ENCODE measurements at places on chromosomes 5 and 9.

GRCh38 chr9:129007766-129008468 is 20.2 kb downstream of the SH3GLB2 start:
- no peak for DNase-seq

- no peak for DNase-seq
These were observed 39.4 kb downstream of the KLHL3 start for GRCh38 chr5:137696481-137696880.

DNA sequence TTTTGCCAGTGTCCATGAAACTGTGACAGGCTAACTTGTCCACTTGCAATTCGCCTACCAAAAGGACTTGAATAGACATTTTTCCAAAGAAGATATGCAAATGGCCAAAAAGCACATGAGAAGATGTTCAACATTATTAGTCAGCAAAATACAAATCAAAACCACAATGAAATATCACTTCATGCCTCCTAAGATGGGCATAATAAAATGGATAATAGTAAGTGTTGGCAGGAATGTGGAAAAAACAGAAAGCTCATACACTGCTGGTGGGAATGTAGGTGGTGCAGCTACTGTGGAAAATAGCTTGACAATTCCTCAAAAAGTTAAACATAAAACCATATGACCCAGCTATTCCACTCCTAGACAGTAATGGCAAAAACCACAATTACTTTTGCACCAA is 7.9 kb downstream of the DTWD2 start:
- no peak for DNase-seq

DNA sequence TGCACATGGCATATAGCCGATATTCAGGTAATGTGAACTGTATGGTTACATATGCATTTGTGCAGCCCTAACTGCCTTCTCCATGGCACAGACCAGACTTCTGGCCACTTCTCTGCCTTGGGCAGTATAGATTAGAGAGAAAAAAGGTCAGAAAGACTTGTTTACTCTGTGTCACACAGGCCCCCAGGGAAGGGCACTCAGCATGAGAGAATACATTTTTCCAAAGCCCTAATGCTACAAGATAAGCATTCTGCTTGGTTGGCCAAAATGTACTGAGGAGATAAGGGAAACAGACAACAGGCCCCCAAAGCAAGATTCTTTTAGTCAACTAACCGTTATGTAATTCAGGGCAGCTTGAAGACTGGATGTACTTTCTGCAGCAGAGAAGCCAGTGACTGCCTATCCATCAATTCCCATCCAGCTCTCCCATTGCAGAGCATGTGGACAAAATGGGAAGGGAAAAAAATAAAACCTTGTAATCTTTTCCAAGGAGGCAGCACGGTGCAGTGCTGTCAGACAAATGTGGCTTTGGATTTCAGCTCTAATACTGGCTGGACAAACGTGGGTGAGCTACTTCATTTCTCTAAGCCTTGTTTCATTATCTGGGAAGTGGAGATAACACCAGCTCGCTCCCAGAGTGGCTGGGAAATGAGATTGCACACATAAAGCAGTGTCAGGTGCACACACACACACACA is 205.9 kb downstream of the NSG2 start:
- DNase-seq, result peak; percentile 21

GRCh38 chr5:15106530-15107283 is 235.1 kb upstream of the ANKH start:
- no peak for DNase-seq

GRCh38 chr5:84059672-84060071 is 325.0 kb downstream of the EDIL3 start:
- DNase-seq, result no peak

- no peak for DNase-seq
These were observed 313.6 kb upstream of the CD180 start for GRCh38 chr5:67510204-67510603.

GRCh38 chr5:83118471-83118870 is 41.1 kb downstream of the XRCC4 start:
- DNase-seq, result no peak
